Osteoblast (primary cell): ENCODE measurements at places on chromosomes 12 and 14. TPM values are rescaled to one million over a fixed set of nuclear protein-coding genes. Genes with fewer than 3 reads are reported as not detected.

PLBD1 gene
- total RNA-seq = 2.9 and 4.7 TPM in 2 replicates

SUDS3 gene
- total RNA-seq = 25.9 and 29.7 TPM in 2 replicates

SLCO1B1 gene
- not detected in 2 replicates for total RNA-seq

ABCB9 gene
- total RNA-seq = 11.9 and 13.0 TPM in 2 replicates

KLRF2 gene
- total RNA-seq = not detected in 2 replicates

ZFYVE1 gene
- total RNA-seq = 30.8 and 38.0 TPM in 2 replicates

EML1 gene
- total RNA-seq = 38.0 and 46.7 TPM in 2 replicates

LRRC9 gene
- total RNA-seq = not detected in 2 replicates
